LNCaP clone FGC (cell line): ENCODE measurements at places on chromosomes 13 and 19.

- DNase-seq: peak; percentile 36
Measured at GRCh38 chr19:57887195-57887941, 1.5 kb downstream of the ZNF814 start.

GRCh38 chr19:42378225-42379215, 11.6 kb downstream of the CNFN start:
- no peak for DNase-seq

DNA sequence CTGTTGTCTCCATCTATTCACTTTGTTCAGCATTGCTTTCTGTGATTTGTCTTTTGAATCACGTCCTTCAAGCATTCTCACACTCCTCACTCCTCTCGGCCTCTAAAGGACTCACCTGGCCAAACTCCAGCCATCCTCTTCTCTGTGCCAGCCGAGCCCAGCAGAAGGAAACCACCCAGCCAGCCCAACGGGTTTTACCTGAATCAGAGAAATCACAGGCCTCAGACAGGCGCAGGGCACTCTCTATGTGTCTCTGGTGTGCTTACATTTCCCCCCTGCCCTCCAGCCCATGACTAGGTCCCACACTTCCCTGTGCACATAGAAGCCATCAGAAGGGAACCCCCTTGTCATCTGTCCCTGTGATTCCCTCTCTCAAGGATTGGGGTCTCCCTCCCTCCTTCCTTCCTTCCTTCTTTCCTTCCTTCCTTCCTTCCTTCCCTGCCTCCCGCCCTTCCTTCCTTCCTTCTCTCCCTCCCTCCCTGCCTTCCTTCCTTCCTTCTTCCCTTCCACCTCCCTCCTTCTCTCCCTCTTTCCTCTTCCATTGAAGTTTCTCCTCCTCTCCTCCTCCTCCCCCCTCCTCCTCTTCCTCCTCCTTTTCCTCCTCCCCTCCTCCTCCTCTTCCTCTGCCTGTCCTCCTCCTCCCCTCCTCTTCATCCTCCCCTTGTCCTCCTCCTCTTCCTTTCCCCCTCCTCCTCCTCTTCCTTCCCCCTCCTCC, 8.8 kb upstream of the ZNF541 start:
- DNase-seq: peak; percentile 66

- no peak for DNase-seq
Measured at GRCh38 chr19:38736413-38737280, 7.6 kb downstream of the CAPN12 start.

DNA sequence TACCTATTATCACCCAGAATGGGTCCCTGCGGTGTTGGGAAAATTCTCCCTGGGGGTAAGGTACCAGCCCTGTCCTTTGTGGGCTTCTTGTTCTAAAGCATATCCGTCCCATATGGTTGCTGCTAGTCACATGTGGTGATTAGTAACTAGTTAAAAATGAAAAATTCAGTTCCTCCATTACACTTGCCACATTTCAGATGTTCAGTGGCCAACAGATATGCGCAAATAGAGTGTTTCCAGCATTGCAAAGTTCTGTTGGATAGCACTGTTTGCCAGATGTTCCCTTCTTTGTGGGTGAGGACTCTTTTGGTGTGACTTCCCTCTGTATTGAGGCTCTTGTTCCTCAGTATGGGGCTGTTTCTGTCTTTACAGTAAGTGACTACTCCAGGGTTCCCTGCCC, 3.8 kb downstream of the CNOT3 start:
- DNase-seq: no peak

- no peak for DNase-seq
Measured at GRCh38 chr13:106640515-106640914, 72.6 kb upstream of the ARGLU1 start.

DNA sequence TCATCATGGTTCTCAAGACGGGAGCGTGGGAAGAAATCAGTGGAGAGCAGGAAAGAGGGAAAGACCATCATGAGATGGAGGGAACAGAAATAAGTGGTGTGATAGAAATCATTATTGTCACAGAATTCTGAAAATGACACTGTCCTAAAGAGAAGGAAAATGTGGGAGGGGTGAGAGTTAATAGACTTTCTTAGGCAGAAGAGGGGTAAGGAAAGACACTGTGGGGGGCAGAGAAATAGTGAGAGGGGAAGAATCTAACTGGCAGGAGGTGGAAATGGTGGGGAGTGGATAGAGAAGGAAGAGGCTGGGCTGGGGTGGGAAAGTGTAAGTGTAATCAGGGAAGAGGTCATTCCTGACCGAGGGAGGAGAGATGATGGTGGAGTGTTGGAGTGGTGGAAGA, 3.2 kb downstream of the PINLYP start:
- DNase-seq: no peak

- no peak for DNase-seq
Measured at GRCh38 chr19:11181488-11181887, 15.9 kb downstream of the KANK2 start.

- no peak for DNase-seq
Measured at GRCh38 chr19:1000095-1000494, at the start of gene GRIN3B. TSS of gene GRIN3B (plus strand) at chr19:1000419. CDS start at chr19:1000438, 19 bp downstream.

DNA sequence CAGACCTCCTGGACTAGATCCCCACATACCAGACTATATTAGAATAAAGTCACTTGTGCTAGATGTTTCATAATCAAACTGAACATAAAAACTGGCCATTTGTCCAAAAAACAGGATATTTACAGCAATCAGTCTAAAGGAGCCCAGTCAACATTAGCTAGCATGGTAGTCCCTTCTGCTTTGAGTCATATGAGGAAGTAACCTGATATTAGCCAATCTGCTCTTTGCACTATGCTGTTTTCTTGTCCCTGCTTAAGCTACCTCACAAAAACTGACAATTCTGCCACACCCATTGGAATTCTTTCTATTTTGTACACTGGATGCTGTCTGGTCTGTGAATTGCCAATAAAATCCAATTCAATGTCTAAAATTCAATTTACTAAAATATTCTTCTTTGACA, 1824.2 kb downstream of the OLFM4 start:
- DNase-seq: no peak

- DNase-seq: no peak
Measured at GRCh38 chr19:39405261-39405957, 1.2 kb upstream of the ZFP36 start.

GRCh38 chr13:111204438-111205177, 89.5 kb downstream of the ARHGEF7 start:
- no peak for DNase-seq

DNA sequence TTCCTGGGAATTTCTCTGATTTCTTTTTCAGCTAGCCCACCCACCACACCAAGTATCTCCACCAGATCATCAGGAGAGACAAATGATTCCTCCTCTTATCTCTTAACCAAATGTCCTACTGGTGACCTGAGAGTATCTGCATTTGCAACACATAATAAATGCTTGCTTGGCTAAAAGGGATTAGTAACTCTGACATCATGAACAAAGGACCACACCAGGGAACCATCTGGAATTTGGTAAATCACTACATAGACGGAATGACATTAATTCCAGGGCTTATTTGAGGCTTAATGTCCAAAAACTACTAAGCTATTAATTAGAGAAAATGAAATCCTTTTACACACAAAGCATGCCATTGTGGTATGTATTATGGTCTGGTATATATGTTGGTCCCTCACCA, 139.0 kb downstream of the RAP2A start:
- DNase-seq: no peak

DNA sequence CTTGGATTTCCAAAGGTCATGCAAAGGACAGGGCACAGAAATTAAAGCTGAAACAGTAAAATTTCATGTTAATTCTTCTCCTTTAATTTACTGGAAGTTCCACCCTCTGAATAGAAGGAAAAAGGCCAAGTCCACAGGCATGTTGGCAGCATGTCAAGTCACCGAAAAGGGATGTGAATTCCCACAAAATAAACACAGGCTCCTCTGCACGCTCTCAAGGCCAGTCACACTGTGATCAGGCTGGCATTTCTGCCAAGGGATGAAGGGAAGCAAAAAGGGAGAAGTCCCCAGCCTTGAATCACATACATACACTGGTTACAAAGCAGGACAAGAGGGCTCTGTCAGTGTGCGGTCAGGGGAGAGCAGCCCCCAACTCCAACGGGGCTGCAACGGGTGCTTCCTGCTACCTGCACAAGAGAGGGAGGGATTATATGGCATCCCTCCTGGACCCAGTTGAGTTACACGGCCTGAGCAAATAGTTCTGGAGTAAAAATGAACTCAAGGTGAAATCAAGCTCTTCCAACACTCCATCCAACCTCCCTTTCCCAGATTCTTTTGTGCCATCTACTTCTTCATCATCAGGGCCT, 6.9 kb downstream of the DCLK1 start:
- DNase-seq: no peak

GRCh38 chr13:33006638-33007037, 9.6 kb upstream of the KL start:
- no peak for DNase-seq

DNA sequence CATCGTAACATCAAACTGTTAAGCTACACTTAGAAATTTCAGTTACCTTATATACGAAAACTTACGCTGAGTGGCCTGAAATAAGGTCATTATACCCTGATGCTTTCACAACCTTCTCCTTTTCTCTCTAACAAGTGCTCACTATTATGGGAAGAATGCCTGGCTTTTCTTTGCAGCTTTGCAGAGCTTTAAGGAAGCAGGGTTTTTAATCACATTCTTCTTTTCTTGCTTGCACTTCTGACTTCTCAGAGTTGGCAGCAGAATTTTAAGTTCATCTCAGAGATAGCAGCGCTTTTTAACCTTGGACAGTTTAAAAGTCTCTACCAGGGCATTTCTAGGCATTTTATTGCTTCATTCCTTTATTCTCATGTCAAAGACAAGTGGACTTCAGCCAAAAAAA, 285.1 kb downstream of the SPRY2 start:
- no peak for DNase-seq

DNA sequence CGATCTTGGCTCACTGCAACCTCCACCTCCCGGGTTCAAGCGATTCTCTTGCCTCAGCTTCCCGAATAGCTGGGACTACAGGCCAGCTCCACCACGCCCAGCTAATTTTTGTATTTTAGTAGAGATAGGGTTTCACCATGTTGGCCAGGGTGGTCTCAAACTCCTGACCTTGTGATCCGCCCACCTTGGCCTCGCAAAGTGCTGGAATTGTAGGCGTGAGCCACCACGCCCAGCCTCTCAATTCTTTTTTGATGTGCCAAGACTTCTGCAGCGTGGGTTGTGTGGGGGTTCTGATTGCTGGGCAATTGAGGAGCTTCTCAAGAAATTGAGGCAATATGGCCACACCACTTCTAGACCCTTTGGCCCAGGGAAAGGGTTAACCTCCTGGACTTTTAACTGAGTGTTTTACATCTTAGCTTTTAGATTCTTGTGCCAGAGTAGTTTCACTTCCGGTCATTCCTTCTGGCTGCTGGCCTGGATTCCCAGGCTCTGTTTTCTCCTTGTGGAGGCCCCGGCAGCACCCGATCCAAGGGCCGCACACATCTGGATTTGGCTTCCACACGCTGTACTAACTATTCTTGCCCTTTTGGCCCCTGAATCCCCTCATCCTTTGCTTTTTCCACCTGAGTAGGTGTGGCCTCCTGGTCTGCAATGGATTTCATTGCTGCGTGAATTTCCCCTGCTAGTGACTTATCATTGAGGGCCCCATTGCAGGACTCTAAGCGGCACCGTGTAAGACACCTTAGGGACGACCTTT, 14.7 kb downstream of the SMARCA4 start:
- DNase-seq: no peak

DNA sequence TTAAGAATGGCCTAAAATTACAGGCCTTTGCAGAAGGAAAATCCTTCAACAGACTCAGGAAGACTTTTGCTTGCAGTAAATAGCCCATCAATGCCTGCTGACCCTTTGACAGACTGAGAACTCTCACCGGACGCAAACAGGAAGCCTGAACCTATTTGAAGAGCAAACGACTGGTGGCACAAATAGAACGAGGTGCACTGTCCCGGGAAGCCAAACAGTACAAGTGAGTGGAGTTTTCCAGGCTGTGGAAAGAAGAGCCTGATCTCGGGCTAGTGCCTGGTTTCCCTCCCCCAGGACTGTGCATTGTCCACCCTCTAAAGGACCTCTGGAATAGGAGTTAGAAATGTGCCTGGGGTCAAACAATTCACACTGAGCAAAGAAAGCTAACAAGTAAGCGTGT, 165.5 kb downstream of the FGF14 start:
- DNase-seq: no peak

DNA sequence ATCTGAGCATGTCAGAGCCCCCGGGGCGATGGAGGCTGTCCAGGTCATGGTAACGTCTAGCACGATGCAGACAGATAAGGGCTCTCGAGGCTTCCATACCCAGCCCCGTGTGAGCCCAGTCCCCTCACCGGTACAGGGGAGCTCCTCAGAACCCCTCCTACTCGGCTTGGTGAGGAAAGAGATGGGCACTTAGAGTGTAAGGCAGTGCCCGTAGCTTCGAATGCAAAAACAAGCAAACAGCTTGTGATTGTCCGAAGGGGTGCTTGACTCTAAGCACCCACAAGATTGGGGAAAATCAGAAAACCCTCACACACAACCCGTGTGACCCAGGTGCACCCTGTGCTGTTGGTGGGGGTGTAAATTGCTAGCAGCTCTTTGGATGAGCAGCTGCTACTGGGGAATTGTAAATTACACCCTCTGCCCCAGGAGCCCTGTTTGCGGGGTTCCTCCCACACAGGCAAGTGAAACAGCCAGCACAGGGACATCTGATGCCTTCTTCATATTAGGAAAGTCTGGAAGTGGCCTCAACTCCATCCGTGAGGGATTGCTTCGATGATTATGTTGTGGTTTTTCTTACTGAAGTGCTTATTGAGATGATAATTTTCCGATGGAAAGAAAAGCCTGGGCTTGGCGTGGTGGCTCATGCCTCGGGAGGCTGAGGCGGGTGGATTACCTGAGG, 918 bp upstream of the PSPN start:
- DNase-seq: no peak

GRCh38 chr19:19514215-19514657, 1.1 kb downstream of the TSSK6 start:
- DNase-seq: no peak

DNA sequence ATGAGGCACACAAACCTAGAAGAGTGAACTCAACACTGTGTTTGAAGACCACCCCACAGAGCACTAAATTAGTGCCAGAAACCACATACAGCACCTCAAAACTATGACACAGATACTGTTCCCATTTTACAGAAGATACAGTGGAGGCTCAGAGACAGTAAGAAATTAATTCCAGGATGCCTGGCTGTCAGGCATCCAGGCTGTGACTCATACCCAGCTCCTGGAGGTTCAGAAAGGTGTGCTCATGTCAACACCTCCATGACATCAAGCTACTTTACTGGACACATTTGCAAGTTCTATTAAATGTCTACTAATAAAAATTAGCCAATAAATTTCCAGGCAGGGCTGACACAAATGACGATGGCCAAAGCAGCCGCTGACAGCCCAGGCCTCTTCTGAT, 176.3 kb downstream of the ABCC4 start:
- DNase-seq: peak; percentile 73

- DNase-seq: no peak
Measured at GRCh38 chr19:57305056-57305455, 15.2 kb upstream of the ZNF543 start.

GRCh38 chr13:42107421-42107820, 59.0 kb downstream of the DGKH start:
- no peak for DNase-seq

- DNase-seq: no peak
Measured at GRCh38 chr13:24224232-24224680, 63.7 kb downstream of the SPATA13 start.
